Mucosa of descending colon (tissue), 3 donors: ENCODE measurements at places on chromosomes 4 and X. TPM values are rescaled to one million over a fixed set of nuclear protein-coding genes. Genes with fewer than 3 reads are reported as not detected.
A peak's percentile ranks its signal among the peaks of the same experiment; 100 is the strongest.

DNA sequence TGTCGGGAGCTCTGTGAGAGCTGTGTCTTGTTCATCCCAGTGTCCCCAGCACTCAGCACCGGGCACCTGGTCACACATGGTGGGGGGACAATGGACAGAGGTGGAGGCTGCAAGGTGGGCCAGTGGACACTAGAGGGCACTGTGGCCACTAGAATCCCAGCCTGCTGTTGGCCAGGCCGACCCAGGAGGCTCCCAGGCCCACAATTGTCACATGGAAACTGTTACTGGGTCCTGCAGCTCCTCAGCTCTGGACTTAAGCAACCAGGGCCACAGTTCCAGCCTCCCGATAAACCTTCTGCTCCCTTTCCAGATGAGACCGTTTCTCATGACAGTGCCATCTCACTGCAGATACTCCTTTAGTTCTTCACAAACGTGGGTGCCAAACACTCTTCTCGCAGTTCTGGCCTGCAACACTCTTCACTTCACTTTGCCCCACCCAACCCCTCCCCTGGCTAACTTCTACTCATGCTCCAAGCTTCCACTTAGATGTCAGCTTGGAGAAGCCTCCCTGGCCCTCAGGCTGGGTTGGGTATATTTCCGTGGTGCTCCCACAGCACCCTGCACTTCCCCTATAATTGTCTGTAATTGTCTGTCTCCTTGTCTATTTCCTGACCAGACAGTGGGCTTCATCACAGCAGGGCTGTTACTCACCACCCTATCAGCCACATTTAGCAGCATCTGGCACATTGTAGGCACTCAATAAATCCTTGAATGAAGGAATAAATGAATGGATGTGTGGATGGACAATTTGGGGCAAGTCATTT lies 3.5 kb upstream of the IQSEC2 start:
- DNase-seq = peak; percentile 65

GRCh38 chr4:3869661-3870566 lies 103.7 kb downstream of the ADRA2C start:
- DNase-seq = no peak

DNA sequence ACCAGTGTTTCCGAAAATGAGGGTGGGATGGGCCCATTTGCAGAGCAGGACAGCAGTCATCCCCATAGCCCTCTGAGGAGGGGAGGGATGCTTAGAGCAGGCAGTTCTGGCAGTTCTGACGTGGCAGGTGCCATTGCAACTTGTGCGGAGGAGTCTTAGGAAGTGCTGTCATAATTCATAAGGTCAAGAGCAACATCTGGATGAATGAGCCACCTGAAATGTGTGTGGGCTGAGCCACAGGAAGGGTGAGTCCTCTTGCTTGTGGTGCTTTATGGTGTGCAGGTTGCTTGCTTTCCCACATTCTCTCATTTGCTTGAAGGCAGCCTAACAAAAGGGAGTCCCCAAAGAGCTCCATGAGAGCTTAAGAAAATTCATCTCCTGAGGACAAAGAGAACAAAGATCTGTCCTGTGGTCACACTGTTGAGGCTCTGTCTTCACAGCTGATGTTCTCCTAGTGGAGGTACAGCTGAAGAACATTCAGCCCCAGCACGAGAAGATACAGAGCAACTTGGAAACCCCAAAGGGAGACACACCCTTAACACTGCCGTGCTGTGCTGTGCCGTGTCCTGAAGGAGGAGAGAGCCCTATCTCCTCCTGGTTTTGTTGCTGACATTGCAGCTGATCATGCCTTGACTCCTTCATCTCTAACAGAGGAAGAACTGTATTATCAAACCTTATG lies 60.3 kb downstream of the DLG3 start:
- no peak for DNase-seq

GRCh38 chrX:53674581-53674980 lies 11.9 kb downstream of the HUWE1 start:
- DNase-seq = no peak

DNA sequence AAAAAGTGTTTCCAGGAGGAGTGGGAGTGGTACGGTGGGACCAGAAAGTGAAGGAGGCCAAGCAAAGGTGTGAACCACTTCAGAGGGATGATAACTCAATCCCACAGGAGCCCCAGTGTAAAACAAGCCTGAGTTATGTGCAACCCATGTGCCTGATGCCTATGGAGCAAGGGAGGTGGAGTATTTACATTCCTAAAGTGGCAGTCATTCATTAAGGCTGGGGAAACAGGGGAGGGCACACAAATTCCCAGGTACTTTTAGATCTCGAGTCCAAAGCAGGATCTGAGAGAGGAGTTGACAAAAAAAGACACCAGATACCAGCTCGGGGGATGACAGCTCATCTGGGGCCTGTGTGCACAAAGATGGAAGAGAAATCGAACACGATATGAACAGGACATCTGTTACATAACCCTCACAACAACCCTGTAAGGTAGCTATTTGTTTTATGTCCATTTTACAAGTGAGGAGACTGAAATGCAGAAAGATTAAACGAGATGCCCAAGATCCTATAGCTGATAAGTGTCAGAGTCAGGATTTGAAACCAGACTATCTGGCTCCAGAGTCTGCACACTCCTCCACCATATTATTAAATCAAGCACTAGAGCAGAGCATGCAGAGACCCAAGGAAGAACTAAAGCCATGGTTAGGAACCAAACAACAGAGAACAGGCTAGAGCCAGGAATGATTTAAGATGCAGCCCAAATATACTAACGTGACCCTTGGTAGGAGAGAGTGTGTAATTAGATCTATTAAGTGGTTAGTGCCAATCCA lies 91.9 kb upstream of the MAPK10 start:
- no peak for DNase-seq

Gene CFAP47
- total RNA-seq = not detected

Gene SUPT20HL2
- 0.12 TPM for total RNA-seq
